Frontal cortex (tissue), 4 donors: ENCODE measurements at places on chromosomes 2 and 18. TPM values are rescaled to one million over a fixed set of nuclear protein-coding genes. Genes with fewer than 3 reads are reported as not detected.

GRCh38 chr2:154814856-154815255 lies 116.4 kb downstream of the KCNJ3 start:
- no peak for DNase-seq

- DNase-seq: no peak
Measured at GRCh38 chr2:234898534-234899053, 53.2 kb upstream of the SH3BP4 start.

Gene IL36A
- total RNA-seq: not detected

DNA sequence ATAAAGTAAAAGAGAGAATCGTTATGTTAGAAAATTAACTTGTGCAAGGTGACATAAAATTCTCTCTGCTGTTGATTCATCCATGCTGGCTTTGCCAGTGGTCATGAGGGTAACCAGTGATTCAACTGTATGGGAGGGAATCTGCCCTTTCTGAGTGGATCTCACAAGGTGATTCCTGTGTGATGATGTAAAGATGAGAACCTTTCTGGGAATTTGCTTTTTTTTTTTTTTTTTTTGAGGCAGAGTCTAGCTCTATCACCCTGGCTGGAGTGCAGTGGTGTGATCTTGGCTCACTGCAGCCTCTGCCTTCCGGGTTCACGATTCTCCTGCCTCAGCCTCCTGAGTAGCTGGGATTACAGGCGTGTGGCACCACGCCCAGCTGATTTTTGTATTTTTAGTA lies 23.3 kb downstream of the RAB31 start:
- DNase-seq: no peak

Gene TMEM163
- 16.3 TPM for total RNA-seq

DNA sequence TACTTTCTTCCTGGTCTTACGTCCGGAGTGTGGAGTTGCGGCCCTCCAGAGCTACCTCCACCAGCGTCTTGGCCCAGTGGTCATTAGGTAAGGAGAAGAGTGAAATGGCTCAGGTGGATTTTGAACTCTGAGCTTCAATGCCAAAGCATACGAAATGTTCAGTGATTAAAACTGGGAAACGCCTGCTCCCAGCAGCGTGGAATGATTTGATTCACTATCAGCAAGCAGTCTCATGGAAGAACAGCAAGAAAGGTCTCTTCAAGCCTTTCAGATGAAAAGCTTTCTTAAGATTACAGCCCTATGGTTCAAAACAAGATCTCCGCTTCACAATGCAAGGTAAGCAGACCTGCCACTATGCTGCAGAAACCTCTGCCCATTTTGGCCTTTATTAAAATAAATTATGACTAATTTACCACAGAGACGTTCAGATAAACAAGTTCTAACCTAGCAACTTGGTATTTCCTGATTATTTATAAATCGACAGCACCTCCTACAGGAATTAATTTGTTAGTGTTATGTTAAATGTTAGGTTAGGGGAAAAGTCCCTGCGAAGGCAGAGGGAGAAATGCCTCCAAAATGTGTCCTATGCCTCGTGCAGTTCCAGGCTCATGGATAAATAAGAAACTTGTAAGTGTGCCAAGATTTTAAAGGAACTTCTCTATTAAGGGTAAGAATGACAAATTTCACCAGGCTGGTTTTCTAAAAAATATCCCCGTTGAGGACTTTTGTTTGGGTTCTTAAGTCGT lies 10.1 kb downstream of the SP9 start:
- DNase-seq: no peak

Gene CPO
- not detected for total RNA-seq

- DNase-seq: no peak
Measured at GRCh38 chr2:65025453-65026123, 30.6 kb upstream of the CEP68 start.

DNA sequence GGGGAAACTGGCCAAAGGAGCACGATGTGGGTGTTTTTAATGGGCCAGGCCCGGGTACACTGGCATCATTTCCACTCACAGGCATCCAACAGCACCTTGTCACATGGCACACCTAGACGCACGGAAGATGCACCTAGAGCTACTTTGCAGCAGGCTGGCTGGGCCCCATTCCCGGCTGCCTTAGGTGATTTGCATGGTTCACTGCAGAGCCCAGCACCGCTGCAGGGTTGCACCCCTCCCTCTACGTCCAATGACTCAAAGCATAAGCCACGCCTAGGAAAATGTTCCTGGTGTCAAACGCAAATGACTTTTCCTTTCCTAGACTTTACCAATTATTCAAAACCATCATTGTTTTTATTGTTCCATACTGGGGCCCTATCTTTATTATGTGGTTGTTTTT lies 222.9 kb downstream of the EIPR1 start:
- DNase-seq: no peak

- DNase-seq: no peak
Measured at GRCh38 chr2:1972948-1973347, 228.6 kb upstream of the PXDN start.

Gene TEKT4
- total RNA-seq: under 0.01 TPM

Gene BOK
- total RNA-seq: 20.8 TPM
